ENCODE measurements at places on chromosomes 13 and 19.

GRCh38 chr19:6230991-6231448 lies 48.8 kb downstream of the MLLT1 start:
- DNase-seq = no peak

DNA sequence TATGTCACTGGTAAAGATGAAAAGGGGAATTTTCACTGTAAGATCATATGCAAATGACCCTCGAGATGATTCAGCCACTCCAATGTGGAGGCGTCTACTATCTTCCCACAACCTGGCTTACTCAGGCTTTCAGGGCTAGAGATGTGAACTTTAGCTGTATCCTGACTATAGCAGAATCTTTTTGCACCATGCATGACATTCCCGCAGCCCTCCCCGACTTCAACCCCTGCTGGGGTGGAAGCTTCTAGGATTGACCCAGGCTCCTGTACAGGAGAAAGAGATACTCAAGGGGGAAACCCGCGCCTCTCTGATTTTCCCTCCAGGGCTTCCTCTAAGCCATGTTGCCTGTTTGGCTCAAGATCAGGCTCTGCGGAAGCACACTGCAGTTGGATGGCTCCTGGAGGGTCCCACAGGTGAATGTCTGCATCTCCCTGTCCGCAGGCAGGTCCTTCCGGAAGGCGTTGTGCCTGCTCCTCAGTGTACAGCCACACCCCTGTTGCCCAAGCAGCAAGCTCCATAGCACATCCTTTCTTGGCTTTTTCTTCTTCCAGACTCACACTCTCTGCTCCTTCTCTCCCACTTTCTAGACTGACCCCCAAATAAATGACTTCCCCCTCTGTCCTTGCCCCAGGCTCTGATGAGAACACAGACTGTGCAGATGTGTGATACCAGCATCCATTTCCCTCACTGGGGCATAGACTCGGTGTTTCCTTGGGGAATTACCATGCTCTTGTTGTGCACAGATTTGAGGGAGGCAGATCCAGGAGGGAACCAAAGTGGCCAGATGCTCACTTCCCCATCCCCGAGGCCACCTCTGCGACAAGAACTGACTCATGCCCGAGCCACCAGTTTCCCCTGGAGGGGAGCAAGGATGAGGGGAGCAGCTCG lies 29.1 kb upstream of the POP4 start:
- no peak for DNase-seq

GRCh38 chr13:97431171-97431764 lies 2.7 kb upstream of the RAP2A start:
- no peak for DNase-seq

GRCh38 chr19:7863157-7863970 lies 10.8 kb downstream of the PRR36 start:
- no peak for DNase-seq

DNA sequence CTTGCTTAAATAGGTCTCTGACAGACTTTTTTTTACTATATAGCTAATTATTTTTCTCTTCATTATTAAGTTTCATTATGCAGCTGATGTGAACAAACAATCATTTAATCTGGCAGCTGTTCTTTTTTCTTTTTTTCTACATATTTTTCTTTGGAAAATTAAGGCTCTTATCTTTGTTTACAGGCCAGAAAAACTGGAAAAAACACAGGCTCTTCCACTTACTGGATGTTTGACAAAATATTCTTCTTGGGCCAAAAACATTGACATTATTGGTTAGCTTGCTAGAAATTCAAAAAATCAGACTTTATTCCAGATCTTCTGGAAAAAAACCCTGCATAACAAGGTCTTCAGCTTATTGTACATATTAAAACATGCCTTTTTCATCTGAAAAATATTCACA lies 15.7 kb downstream of the ZNF66 start:
- DNase-seq = no peak

- DNase-seq = no peak
Observed at GRCh38 chr19:33419788-33420130, 46.2 kb downstream of the CEBPG start.

GRCh38 chr19:53294786-53295441 lies 27.4 kb upstream of the VN1R4 start:
- DNase-seq = no peak

GRCh38 chr13:30334663-30335386 lies 27.5 kb upstream of the KATNAL1 start:
- no peak for DNase-seq

- no peak for DNase-seq
Observed at GRCh38 chr19:23002690-23003422, at the start of gene ZNF728. Gene ZNF728 (minus strand): TSS chr19:23003176. CDS start chr19:23003030, 146 bp downstream.

- no peak for DNase-seq
Observed at GRCh38 chr13:49627831-49628652, at the start of gene ARL11. Gene ARL11 (plus strand): TSS chr13:49628507. CDS start chr13:49630448, 1,941 bp downstream.

GRCh38 chr19:1093811-1094553 lies 1.2 kb downstream of the POLR2E start:
- DNase-seq = no peak

GRCh38 chr13:99027661-99028425 lies 50.0 kb upstream of the DOCK9 start:
- DNase-seq = no peak

DNA sequence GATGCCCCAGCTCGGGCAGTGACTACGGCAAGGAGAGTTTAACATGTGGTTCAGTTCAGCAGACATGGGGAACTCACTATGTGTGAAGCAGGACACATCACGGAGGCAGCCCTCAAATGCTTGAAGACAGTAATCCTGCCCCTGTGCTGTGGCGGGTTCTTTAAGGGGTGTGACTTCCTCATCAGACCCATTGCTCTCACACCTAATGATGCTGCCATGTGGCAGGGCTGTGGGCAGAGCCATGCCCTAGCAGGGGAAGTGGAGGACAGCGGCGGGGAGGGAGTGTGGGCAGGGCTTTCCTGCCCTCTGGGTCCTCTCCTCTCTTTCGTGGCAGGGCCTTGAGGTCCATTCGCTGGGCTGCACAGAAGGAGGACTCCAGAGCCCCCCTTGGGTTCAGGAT lies 131.1 kb upstream of the GJB6 start:
- DNase-seq = no peak

- no peak for DNase-seq
Observed at GRCh38 chr13:110218581-110219201, 88.3 kb downstream of the COL4A1 start.

DNA sequence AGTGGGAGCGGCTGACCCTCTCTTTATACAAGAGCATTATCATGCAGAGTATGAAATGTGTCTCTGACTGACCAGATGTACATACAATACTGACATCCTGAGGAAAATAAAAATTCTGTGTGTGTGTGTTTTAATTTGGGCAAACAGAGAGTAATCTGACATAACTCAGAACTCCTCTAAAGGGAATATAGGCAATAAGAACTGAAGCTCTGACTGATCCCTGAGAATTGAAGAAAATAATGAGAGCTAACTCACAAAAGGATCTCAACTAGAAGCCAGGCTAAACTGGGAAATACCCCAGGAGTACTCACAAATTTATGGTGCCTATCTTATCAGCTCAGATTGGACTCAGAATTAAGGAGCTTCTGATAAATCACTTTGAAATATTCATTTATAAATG lies 539.9 kb downstream of the OLFM4 start:
- DNase-seq = no peak

DNA sequence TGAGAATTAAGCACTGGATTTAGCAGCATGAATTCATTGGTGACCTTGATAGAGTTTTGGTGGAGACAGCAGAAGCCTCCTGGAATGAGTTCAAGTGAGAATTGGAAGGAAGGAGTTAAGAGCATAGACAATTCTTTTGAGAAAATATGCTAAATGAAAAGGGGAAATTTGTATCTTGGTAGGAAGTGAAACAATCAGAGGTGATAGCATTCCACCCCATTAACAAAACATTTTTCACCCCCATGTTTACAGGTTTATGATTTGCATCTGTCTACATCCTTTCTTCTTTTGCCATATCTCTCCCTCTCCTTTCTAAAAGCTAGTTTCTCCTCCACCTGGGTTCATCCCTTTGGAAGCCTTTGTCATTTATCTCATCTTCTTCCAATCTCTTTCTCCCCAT lies 27.5 kb downstream of the LNX2 start:
- no peak for DNase-seq

DNA sequence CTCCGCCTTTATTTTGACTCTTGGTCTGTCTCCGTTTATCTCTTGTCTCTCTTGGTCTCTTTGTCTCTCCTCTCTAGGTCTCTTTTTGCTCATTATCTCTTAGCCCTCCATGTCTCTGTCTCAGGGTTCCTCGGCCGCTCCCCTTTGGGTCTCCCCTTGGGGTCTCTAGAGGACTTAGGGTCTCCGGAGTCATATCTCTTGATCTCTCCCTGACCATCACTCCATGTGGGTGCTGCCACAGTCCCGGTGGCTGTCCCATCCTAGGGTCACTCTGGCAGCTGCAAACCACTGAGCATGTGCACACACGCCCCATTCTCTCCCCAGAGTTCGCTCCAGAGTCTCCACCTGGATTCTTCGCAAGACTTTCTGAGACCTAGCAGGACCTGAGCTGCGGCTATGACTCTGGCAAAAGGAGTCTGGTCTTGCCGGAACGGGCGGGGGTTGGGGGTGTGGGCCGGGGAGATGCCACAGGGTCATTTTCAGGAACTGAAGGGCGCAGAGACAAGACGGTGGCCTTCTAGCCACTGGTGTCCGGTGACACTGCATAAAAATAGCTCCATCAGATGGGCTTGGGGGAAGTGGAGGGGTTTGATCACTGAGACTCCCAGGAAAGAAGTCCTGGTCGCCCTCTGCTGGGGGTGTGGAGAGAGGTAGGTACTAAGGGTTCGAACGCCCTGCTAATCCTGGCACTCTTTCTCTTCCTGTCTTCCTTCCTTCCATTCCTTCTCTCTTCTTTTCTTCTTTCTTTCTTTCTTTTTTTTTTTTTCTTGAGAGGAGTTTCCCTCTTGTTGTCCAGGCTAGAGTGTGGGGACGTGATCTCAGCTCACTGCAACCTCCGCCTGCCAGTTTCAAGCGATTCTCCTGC lies 1.2 kb upstream of the KCNA7 start:
- no peak for DNase-seq

- no peak for DNase-seq
Observed at GRCh38 chr13:43933378-43933777, 53.7 kb downstream of the LACC1 start.

- no peak for DNase-seq
Observed at GRCh38 chr19:33471111-33471996, 50.2 kb downstream of the PEPD start.

- no peak for DNase-seq
Observed at GRCh38 chr19:19417628-19418245, 12.3 kb downstream of the GATAD2A start.

DNA sequence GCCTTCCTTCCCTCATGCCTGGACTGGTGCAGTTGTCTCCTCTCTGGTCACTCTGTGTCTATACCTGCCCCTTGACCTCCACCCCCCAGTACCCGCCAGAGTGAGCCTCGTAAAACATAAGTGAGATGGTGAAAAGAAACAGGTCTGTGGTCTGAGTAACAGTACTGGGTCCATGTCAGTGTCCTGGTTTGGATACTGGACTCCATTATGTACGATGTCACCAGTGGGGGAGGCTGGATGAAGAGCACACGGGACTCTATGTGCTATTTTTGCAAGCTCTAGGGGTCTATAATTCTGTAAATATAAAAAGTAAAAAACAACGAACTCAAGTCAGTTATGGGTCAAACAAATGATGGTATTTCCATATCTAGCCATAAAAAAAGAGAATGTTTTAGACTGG lies 14.4 kb downstream of the MYBPC2 start:
- DNase-seq = no peak

DNA sequence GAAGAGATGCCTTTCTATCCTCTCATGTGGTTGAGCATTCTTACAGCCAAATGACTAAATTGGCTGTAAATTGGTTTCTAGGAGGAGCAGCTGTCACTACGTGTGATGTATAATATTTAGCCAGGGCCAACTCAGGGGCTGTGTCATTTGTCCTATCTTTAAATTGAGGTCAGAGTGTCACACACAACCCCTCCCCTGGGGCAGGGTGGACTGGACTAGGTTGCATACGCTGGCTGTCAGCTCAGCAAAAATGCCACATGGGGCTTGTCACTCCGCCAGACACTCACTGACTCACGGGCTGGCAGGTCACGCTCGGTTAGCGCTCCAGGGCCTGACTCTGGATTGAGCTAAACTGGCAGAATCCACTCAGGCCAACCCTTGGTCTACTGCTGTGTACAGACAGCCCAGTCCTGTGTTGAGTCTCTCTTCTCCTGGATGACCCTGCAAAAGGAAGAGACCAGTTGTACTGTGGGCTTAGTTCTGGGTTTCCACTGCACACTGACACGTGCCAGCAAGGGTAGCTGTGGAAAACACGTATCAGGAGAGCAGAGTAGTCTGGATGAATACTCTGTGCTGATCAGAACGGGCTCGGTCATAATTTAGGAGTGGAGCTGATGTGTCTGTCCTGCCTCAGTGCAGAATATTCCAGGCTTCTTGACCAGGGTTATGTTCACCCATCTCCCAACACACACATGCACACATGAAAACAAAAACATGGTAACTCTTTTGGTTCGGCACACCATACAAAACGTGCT lies 29.1 kb downstream of the SHISA2 start:
- DNase-seq = no peak

GRCh38 chr13:47111499-47111898 lies 214.6 kb upstream of the HTR2A start:
- no peak for DNase-seq

- no peak for DNase-seq
Observed at GRCh38 chr13:114225610-114226009, 9.1 kb upstream of the CDC16 start.

GRCh38 chr19:12163826-12164225 lies 930 bp downstream of the ZNF136 start:
- DNase-seq = no peak

GRCh38 chr13:101881593-101881992 lies 429.1 kb downstream of the ITGBL1 start:
- DNase-seq = no peak

DNA sequence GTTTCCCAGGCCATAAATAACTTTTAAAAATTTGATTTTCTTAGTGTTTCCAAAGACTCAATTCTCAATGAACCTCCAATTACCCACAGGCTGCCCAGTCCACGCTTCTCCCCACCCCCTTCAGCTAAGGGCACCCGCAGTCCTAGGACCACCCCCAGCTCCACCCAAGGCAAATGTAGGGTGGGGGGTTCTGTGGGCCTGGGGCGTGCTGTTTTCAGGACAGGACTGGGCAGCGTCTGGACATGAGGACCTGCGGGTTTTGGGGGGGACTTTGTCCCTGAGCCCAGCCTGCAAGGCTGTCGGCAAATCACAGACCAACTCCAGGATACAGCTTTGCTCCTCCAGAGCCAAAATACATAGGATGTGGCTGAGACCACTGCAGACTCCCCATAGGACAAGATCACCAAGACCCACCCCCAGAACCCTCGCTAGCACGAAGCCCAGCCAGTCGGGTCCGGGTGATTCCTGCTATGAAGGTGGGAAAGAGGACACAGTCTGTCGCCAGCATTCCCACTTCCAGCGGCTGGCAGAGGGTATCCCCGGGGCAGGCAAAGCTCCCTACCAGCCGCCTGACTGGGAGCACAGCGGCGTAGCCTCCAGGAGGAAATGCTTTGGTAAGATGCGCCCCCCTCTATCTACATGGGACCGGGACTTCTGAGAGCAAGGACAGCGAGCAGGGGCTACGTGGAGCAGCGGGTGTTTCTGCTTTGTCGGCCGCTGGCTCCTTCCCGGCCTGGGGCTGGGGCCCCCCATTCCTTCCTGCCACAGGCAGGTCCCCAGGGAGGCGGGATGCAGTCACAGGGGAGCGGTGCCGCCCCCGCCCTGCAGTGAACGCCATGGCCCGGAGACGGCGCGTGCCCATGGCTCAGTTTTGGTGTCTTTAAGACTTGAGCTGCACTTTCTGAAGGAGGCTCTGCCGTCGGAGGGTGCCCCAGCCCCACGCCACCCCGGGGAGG lies 1.6 kb upstream of the TIMM13 start:
- no peak for DNase-seq

GRCh38 chr19:10729411-10729810 lies 11.5 kb downstream of the DNM2 start:
- DNase-seq = no peak
